ENCODE measurements at places on chromosomes 5 and 9.

GRCh38 chr5:78538240-78538850, 110.2 kb downstream of the LHFPL2 start:
- no peak for DNase-seq
- H3K27ac ChIP-seq: no peak overlapping the region
- no peaks in the 10 kb centered on the region for H3K36me3 ChIP-seq
- no peaks in the 10 kb centered on the region for H3K4me1 ChIP-seq

GRCh38 chr9:93200989-93201334, 17.0 kb downstream of the WNK2 start:
- no peak overlapping the region for H3K4me3 ChIP-seq
- no peak for DNase-seq
- H3K4me1 ChIP-seq: no peaks in the 10 kb centered on the region
- H3K27me3 ChIP-seq: no peaks in the 10 kb centered on the region

GRCh38 chr5:134003817-134004625, 754 bp downstream of the VDAC1 start:
- H3K36me3 ChIP-seq: peaks cover 33% of the 10 kb centered on the region
- DNase-seq: peak; percentile 69
- peaks cover 40% of the 10 kb centered on the region for H3K4me1 ChIP-seq

DNA sequence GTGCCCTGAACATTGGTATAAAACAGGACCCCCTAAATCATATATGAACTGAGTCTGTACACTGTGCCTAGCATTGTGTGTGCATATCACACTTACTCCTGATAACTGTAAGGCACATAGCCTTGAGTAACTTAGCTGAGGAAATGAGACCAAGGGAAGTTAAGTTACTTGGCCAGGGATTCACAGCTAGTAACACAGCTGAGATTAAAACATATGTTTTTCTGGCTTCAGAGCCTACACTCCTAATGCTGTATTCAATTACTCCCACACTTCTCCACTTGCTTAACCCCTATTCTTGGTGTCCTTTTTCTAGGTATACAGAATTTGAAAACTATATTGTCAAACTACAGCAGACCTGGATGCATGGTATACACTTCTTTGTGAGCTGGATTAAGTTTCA, 12.8 kb downstream of the GHR start:
- no peaks in the 10 kb centered on the region for H3K36me3 ChIP-seq
- no peaks in the 10 kb centered on the region for H3K27me3 ChIP-seq
- no peak overlapping the region for H3K4me3 ChIP-seq
- H3K4me1 ChIP-seq: no peaks in the 10 kb centered on the region
- DNase-seq: no peak

- no peak overlapping the region for H3K4me3 ChIP-seq
- no peak overlapping the region for H3K27ac ChIP-seq
- no peak for DNase-seq
- no peaks in the 10 kb centered on the region for H3K27me3 ChIP-seq
Observed at GRCh38 chr5:149808264-149808982, 78.3 kb downstream of the PPARGC1B start.

DNA sequence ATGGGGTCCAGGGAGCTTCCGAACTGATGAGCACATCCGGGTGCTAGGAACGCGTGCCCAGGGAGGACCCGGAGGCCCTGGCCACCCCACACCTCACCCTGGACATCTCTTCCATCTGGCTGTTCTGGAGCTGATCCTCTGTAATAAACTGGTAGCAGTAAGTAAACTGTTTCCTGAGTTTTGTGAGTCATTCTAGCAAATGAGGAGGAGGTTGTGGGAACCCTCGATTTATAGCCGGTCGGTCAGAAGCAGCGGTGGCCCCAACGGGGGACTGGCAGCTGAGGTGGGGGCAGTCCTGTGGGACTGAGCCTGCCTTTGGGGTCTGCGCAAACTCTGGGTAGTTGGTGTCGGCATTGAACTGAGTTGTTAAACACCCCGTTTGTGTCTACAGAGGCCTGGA, 15.4 kb upstream of the UBAC1 start:
- no peak for DNase-seq
- H3K4me3 ChIP-seq: no peak overlapping the region
- H3K27me3 ChIP-seq: no peaks in the 10 kb centered on the region
- H3K27ac ChIP-seq: no peak overlapping the region

DNA sequence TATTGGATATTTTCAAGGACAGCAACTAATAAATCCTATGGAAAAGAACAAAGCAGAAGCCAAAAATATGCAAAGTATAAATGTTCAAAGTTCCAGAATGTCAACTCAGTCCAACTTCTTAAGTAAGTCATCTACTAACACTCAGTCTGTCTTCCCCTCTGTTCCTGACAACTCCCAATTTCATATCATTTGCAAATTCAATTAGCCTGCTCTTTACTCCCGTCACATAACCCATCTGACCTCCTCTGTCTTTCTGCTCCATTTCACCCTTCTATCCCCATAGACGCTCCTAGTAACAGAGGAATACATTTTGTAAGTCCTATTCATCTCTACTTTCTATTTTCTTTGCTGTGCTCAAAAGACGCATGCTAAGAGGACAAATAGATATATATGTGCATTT, 659.8 kb upstream of the MEF2C start:
- H3K27ac ChIP-seq: no peak overlapping the region
- H3K36me3 ChIP-seq: no peaks in the 10 kb centered on the region
- H3K27me3 ChIP-seq: no peaks in the 10 kb centered on the region
- no peak for DNase-seq
- no peaks in the 10 kb centered on the region for H3K4me1 ChIP-seq

DNA sequence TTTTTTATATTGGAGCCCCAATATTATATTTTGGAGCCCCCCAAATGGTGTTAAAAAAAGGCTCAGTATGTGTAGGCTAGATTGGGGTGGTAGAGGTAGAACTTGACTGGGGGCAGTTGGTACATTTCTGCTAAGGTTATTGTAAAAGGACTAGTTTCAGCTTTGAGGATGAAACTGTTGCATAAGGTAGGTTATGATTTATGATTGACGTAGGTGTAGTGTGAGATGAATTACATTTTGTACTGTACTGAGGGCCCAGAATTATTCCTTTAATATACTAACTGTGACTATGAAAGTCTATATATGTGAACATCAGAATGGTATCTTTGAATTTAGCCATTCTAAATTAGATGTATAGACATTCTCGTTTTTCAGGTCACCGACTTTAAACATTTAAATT, 3.6 kb downstream of the RIC1 start:
- H3K4me1 ChIP-seq: peaks cover 40% of the 10 kb centered on the region
- peak overlapping the region; percentile 4 for H3K4me3 ChIP-seq
- H3K36me3 ChIP-seq: peaks cover 20% of the 10 kb centered on the region
- no peaks in the 10 kb centered on the region for H3K27me3 ChIP-seq
- DNase-seq: no peak

DNA sequence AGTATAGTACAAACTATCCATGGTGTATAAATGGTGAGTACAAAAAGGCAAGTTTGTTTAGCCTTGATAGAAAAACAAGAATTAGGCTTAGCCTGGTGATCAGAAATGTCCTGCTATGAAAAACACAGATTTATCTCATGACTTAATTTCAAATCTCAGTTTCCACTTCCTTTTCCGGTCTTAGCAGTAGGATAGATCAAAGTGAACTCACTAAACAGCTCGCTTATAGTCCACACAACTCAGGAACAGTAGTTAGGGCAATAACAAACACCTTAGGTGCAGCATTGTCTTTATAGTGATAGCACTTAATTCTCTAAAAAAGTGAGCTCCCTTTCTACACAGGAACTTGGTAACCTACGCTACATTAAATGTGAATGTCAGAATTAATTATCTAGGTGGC, 11.4 kb downstream of the GOLGA1 start:
- no peak overlapping the region for H3K27ac ChIP-seq
- peaks cover 4% of the 10 kb centered on the region for H3K4me1 ChIP-seq
- no peaks in the 10 kb centered on the region for H3K27me3 ChIP-seq
- peaks cover 29% of the 10 kb centered on the region for H3K36me3 ChIP-seq
- H3K4me3 ChIP-seq: no peak overlapping the region

DNA sequence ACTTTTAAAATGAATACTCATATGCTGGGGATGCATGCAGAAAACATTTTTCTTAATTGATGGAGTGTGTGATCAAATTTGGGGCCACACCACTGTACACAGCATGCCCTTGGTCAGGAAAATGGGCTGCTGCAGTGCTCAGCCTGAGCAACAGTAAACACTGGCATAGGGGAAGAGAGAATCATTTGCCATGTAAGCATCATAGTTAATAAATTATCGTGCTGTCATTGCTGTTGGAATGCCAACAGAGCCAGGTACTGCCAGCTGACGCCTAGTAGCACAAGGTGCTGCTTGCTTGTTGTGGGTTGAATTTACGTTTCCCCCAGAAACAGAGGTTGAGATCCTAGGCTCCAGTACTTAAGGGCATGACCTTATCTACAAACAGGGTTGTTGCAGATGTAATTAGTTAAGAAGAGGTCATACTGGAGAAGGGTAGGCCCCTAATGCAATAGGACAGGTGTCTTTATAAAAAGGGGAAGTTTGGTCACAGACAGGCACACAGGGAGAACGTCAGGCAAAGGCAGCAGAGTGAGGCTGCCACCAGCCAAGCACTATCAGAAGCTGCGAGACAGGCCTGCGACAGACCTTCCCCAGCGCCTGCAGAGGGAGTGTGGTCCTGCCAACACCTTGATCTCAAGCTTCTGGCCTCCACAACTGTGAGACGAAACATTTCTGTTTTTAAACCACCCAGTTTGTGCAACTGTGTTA, 25.3 kb downstream of the DAP start:
- DNase-seq: no peak
- H3K27me3 ChIP-seq: no peaks in the 10 kb centered on the region
- no peak overlapping the region for H3K4me3 ChIP-seq
- H3K27ac ChIP-seq: no peak overlapping the region
- no peaks in the 10 kb centered on the region for H3K4me1 ChIP-seq
- H3K36me3 ChIP-seq: peaks cover 30% of the 10 kb centered on the region

DNA sequence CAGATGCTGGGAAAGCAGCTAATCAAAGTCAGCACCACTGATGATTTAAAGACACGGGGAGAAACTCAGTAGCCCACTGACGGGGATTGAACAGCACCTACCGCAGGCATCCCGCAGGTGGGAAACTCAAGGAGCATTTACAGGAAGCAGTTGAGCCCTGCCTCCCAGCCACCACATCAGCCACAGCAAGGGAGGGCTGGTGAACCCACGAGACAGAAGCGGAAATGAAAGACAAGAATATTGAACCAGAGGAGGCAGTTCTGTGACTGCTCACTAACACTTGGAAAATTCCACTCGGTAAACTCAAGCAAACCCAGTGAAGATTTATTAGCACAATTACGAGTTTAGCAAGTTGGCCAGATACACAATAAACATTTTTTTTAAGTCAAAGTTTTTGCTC, 10.6 kb upstream of the FAM163B start:
- DNase-seq: peak; percentile 36
- peaks cover 31% of the 10 kb centered on the region for H3K4me1 ChIP-seq
- H3K36me3 ChIP-seq: no peaks in the 10 kb centered on the region
- peaks cover 16% of the 10 kb centered on the region for H3K27me3 ChIP-seq
- H3K4me3 ChIP-seq: peak overlapping the region; percentile 46
- H3K27ac ChIP-seq: peak overlapping the region; percentile 10

DNA sequence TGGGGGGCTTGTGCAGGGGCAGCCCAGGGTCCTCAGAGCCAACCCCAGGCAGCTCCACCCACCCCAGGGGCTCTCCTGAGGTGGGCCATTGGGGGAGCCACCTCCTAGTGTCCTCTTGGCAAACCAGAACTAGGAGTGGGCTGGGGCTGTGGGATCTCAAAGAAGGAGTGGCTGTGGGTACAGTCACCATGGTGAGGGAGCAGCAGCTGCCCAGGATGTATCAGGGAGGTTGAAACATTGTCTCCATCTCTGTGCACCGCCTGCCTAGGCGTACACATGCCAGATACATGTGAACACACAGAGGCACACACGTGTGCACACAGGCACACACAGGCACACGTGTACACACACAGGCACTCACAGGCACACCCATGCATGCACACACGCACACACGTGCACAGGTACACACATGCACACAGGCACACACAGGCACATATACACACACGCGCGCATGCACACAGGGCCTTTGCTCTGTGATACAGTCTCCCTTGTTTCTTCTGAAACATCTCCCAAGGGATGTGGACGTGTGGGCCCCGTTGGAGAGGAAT, 10.7 kb downstream of the LCN12 start:
- H3K4me1 ChIP-seq: peaks cover 23% of the 10 kb centered on the region
- no peaks in the 10 kb centered on the region for H3K36me3 ChIP-seq
- no peak for DNase-seq
- peaks cover 5% of the 10 kb centered on the region for H3K27me3 ChIP-seq
- peak overlapping the region; percentile 27 for H3K27ac ChIP-seq

DNA sequence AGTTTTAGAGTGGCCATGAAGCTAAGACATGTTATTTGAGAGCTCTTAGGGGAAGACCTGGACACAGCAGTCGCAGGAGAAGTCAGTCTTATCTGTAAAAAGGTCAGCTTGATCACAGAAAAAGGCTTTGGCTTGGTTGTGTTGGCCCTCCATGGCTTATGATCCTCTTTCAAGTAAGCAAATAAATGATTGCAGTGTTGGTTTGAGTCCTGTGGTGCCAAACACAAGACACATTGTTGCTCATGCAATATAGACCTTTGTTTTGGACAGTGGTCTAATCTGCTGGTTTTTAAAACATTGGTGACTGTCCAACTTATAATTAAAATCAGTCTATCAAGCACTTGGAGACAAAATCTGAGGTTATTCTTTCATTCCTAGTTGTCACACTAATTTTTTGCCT, 54.0 kb downstream of the DOCK8 start:
- peak overlapping the region; percentile 30 for H3K4me3 ChIP-seq
- peaks cover 68% of the 10 kb centered on the region for H3K4me1 ChIP-seq

GRCh38 chr5:15321776-15322175, 178.2 kb upstream of the FBXL7 start:
- H3K27ac ChIP-seq: no peak overlapping the region
- DNase-seq: no peak
- no peaks in the 10 kb centered on the region for H3K4me1 ChIP-seq

DNA sequence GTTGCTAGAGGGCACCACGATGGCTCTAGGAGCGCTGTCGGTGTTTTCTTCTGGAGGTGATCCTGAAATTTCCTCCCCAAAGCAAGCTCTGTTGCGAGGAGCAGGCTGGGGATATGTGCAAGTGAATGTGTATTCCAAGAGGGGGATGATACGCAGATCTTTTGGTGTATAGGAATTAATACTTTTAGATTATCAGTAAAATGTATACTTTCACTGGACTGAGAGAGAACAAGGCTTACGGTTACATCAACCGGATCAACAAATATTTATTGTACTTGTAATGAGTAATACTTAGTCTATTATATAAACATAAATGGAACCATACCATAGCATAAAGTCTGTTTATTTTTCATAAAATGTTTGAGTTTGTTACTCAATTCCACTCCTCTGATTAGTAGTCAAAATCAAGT, 632 bp upstream of the PRKAA1 start:
- peak overlapping the region; percentile 90 for H3K4me3 ChIP-seq
- peak overlapping the region; percentile 87 for H3K27ac ChIP-seq
- peaks cover 27% of the 10 kb centered on the region for H3K36me3 ChIP-seq
- peaks cover 11% of the 10 kb centered on the region for H3K27me3 ChIP-seq
- peaks cover 26% of the 10 kb centered on the region for H3K4me1 ChIP-seq

DNA sequence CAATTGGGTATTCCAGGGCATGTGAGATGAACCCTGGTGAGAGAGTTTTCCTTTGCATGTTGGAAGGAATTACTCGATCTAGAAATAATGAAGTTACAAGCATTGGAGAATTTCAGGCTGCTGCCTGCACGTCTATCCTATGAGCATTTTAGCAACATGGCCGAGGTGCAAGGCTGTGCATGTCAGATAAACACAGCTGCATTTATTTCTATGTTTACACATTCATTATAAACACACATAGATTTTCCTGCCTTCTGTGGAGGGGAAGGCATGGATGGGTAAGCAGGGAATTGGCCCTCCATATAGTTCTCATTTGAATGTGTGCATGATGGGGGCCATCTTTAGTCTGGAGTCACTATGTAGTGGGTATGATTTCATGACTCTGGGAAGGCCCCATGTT, 42.3 kb downstream of the AOPEP start:
- peaks cover 7% of the 10 kb centered on the region for H3K36me3 ChIP-seq
- no peaks in the 10 kb centered on the region for H3K27me3 ChIP-seq
- H3K4me1 ChIP-seq: peaks cover 10% of the 10 kb centered on the region

- no peak overlapping the region for H3K27ac ChIP-seq
- DNase-seq: no peak
- H3K4me1 ChIP-seq: no peaks in the 10 kb centered on the region
Observed at GRCh38 chr5:159319363-159319762, 10.9 kb downstream of the IL12B start.

Data from T-helper 2 cell treated with Interferon-gamma antibody and Interleukin-4, amounts not matched to agents 5 μg/mL and 100 μg/mL, for 36 hours (primary cell).